NCI-H226 (cell line): ENCODE measurements at places on chromosomes 11 and 22.

DNA sequence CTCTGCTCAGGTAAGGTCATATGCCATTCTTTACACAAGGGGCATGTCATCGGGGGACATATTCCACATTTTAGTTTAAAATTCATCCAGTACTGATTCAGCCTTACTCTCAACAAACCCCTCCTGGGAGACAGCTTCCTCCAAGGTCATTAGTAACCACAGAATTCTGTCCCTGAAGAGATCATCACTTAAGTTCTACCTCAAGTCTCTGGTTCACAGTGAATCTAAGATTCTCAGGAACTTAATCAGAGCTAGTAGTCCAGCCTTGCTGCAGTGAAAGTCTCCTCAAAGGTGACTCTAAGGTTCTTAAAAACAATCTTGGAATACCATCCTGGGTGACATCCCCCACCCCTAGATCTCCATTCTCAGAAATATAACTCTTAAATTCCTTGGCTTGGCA lies 18.9 kb upstream of the GDPD4 start:
- no peak for DNase-seq

DNA sequence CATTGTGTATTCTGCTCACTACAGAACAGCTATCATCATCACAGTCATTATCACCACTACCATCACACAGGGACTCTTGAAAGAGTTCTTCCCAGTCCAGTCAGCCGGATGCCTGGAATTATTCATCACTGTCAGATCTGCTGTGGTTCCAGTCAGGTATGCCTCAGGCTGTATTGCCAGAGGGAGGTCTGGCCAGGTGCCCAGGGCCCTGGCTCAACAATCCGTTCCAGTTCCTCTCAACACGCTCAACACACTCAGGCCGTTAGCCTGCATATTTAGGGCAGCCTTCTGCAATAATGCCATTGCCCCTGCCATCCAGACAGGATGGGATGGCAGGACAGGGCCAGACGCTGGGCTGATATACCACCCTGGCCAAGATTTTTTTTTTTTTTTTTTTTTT lies 28.6 kb upstream of the RASL10A start:
- DNase-seq, result peak; percentile 86

DNA sequence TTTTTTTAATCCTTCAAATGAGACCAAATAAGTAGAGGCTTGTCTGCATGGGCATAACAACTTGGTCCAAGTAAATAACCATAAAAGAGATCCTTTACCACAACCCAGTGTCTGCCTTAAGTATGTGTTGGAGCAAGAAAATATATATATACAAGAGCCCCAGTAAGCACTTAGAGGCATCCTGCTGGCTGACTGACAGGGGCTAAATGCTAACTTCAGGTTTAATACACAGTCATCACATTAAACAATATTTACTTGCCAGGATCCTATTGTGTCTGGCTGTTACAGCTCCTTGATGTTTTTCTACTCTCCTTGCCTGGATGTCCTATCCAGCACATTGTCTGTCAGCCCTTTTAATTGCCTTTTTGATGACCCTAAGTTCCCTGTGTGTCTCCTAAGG lies 37.5 kb upstream of the MMP20 start:
- DNase-seq, result no peak

DNA sequence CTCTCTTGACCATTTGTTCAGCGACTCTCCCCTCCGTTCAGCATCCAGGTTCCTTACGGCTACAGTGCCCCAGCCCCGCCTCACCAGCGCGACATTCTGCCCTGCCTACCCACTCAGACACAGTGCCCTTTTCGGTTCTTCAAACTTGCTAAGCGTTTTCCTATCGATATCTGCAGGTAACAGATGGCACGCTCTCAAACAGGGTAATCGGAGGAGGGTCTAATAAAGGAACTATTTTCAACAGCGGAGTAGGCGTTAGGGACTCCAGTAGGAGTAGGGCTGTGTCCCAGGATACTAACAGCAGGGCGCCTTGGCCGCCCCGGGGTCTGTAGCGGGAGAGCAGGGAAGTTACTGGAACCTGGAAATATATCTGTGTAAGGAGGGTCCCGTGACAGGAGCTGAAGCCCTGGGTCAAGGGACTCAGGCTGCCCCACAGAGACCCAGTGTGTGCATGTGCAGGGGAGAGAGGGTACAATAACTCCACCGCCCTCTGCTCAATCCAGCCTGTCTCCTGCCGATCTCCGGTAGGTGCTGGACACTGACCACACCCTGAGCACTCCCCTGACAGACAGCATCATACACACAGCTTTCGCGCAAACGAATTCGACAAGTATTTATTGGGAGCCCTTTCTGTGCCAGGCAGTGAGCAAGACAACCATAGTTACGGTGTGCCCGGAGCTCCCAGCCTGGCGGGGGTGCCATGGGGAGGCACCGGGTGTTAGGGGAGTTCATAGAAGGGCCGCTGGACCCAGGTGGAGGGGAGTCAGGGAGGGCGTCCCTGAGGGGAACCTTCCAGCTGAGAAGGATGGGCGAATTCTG lies 2.1 kb downstream of the KLHL35 start:
- no peak for DNase-seq

DNA sequence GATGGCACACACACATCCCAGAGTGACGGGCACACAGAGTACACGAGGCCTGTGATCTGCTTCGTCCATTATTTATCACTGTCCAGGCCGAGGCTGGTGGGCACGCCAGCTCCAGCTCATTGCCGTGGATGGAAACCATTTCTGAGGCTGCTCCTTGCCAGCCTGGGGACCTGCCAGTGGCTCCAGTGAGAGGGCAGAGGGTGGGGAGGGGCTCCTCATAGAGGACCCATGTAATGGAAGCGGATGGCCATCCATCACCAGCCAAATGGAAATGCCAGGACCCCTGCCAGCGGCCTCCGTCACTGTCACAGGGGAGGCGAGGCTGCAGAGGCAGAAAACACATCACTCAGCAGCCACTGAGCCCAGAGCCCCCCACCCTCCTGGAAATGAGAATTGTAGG lies 35.7 kb downstream of the TP53I11 start:
- no peak for DNase-seq

- DNase-seq, result no peak
Measured at GRCh38 chr11:125005491-125005890, 51.5 kb downstream of the CCDC15 start.

DNA sequence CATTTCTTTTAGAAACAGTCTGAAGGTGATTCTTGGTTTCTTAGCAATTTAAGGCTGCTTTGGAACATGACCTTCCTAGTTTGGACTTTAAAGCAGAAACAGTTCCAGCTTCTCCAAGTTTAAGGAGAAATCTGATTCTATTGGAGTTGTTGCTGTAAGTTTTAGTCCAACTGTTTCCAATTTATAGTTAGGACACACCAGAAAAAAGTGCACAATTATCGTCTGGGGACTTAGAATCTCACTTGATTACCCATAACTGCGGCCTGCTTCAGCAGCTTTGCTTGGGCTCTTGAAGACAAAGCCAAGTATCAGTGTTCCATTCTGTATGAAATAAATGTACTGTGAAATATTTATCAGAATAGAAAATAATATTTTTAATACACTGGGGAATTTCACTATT lies 246.6 kb downstream of the TMEM135 start:
- DNase-seq, result no peak

DNA sequence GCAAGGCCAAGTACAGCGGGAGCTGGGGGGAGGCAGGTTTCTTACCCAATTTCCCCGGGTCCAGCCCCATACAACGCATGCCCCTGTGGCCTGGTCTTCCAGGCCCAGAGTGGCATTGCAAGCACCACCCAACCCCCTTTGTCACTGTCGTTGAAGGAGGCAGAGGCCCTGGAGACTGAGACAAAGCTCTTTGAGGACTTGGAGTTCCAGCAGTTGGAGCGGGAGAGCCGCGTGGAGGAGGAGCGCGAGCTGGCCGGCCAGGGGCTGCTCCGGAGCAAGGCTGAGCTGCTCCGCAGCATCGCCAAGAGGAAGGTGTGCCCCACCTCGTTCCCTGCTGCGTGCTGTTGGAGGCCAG lies 27.8 kb downstream of the PHLDB1 start:
- DNase-seq, result no peak

- DNase-seq, result peak; percentile 11
Measured at GRCh38 chr11:46948378-46949131, 12.0 kb downstream of the CSTPP1 start.

GRCh38 chr11:125945011-125945796 lies 640 bp upstream of the VSIG10L2 start:
- no peak for DNase-seq

- DNase-seq, result no peak
Measured at GRCh38 chr11:18455686-18456372, at the start of gene LDHAL6A. LDHAL6A (plus strand) TSS chr11:18455856; CDS start chr11:18456681, 825 bp downstream.

- DNase-seq, result no peak
Measured at GRCh38 chr11:57482782-57483561, 22.6 kb downstream of the RTN4RL2 start.
